ENCODE measurements at places on chromosomes 5 and 9.
A peak's percentile ranks its signal among the peaks of the same experiment; 100 is the strongest.

GRCh38 chr5:64977779-64978178 lies 209.0 kb downstream of the CWC27 start:
- peak; percentile 26 for DNase-seq

- no peak for DNase-seq
Measured at GRCh38 chr5:158175934-158176481, 317.1 kb upstream of the CLINT1 start.

DNA sequence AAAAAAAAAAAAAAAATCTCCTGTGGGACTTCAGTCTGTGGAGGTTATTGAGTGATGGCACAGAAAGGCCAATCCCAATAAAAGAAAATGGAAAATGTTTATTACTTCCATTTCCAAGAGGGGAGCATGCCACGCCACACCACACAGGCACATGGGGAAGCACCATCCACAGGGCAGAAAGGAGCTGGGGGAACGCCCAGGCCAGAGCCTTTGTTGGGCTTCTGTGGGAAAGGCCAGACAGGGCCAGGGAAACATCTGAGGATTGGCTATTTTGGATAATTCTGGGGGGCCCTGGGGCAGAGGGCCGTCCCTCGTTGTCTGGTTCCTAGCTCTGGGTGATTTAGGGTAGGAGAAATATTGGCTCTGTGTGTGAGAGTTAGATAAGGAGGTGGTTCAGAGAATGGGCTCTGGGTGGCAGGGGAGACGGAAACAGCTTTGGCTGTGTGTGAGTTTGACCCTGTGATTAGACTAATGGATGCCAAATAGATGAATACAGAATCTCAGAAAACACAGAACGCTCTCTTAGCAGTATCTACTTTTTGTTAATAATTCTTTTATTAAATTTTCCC lies 49.0 kb upstream of the ABL1 start:
- DNase-seq: no peak

DNA sequence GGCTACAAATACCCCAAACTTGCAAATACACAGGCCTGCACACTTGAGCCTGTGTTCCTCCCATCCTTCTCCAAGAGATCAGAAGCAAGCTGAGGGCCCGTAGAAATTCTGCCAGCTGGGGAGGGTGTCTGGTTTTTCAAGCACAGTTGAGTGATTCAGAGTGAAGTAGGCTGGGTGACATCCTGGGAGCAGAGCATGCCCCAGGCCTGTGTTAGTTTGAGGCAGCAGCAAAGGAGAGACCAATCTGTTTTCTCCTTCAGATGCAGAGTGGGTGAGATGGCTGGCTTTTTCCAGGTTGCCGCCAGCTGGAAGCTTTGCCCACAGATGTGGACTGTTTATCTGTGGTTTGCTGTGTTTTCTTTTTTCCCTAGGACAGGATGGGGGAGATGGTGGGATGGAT lies 63.1 kb downstream of the RCL1 start:
- no peak for DNase-seq

DNA sequence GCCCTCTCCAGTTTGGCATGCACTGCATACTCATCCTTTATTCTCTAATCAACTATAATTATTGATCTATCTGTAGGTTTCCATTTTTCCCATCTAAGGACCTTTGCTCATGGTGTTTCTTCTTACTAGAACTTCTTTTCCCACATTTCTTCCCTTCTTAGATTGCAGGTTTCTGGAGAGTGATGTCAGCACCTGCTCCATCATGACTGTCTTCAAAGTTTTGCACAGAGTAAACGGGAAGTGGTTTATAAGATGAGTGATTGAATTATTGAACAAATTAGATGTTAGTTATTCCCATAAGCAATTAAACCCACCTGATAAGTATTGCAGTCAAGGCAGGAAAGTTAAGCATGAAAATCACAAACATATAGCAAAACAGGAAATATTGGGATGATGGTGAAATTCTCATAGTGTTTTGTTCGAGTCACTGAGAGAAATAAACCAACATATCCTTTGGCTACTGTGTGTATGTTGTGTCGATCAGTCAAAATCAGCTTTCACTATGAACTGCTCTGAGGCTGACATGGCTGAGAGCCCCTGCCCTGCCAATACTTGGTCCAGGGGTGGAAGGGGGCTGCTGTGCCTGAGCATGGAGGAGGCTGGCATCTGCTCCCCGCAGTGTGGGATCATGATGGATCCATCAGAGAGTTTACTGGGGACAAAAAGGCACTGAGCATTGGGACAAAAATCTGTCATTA lies 45.5 kb upstream of the S1PR3 start:
- DNase-seq: no peak

GRCh38 chr5:124895236-124895635 lies 148.8 kb upstream of the ZNF608 start:
- no peak for DNase-seq

DNA sequence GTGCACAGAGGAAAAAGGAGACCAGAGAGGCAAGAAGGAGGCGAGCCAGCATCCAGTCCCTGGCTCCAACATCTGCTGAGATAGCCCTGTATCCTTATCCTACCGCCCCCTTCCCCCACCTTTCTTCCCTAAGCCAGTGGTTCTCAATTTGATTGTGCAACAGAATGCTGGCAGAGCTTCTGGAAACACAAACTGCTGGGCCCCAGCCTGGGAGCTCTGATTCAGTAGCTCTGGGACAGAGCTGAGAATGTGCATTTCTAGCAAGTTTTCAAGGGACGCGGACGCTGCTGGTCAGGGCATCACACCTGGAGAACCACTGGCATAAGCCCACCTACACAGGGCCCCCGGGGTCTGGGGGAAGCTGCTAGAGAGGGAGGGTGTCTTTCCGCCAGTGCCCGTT lies 21.1 kb downstream of the AK8 start:
- no peak for DNase-seq

DNA sequence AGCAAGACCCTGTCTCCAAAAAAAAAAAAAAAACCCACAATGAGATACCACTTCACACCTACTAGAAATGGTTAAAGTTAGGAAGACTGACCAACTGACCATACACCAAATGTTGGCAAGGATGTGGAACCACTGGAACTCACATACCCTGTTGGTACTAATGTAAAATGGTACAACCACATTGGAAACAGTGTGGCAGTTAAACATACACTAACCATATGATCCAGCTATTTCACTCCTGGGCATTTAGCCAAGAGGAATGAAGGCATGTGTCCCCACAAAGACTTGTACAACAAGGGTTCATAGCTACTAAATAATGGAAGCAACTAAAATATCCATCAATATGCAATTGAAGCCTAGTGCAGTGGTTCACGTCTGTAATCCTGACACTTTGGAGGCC lies 21.3 kb downstream of the NAIF1 start:
- DNase-seq: no peak

DNA sequence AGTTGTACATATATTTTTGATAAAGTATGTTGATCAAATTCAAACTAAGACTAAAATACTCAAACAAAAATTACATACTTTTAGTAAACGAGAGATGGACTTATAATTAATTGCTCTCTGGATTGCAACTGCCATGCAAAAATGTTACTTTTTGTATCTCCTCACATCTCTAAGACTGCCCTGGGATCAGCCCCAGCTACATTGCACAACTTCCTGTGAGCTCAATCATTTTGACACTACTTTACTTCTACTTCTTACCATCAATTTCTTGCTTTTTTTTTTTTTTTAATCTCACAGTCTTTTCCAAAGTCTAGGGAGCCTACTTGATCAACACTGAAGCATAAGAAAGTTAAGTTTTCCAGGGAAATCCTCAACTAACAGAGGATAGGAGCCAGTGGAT lies 506.0 kb upstream of the CDH10 start:
- DNase-seq: no peak

DNA sequence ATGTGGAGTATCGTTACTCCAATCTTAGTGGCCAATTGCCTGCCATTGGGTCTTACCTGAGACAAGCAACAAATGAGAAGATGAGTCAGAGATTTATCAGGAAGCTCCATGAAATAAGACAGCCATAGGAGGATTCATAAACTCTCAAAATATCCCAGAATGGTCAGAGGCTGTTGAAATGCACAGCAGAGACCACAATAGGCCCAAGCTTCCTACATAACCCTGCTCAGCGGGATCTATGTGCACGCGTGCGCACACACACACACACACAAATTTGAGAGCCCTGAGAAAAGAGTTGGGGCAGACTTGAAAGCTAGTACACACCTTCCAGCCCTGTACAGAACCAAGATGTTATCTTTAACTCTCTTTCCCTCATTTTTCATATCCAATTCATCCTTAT lies 9.8 kb downstream of the UIMC1 start:
- no peak for DNase-seq

DNA sequence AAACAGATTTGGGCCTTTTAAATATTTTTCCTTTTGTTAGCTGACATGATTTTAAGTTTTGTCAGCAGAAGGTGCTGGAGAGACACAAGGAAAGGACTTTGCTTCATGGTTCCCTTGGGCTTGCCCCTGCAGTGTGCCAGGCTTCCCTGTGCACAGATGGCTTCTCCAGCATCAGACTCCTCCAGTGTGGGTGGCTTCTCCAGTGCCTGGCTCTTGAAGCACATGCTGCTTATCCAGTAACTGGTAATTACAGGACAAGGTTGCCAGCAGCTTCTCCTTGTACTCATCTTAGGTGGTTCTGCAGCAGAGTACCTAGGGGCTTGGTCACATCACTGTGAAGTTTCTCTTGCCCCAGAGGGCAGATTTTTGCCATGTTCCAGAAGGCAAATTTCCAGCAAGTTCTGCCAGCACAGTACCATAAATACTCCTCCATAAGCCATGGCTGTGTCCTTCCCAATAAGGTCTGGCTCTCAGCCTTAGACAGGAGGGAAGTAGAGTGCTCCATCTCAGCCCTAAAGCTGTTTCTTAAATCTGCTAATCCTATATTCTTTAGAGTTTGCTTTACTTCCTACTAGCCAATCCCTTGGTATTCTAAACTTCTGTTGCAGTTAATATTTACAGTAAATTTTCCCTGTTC lies 62.4 kb downstream of the PJA2 start:
- DNase-seq: no peak

GRCh38 chr5:45696206-45696836 lies at the start of gene HCN1:
Gene HCN1, minus strand, starts transcription at chr5:45696380.
- peak; percentile 25 for DNase-seq

GRCh38 chr5:53730943-53731342 lies 170.5 kb downstream of the NDUFS4 start:
- DNase-seq: no peak

Measured in urinary bladder (tissue), 4 donors.